ENCODE measurements at places on chromosomes 16 and 17.

GRCh38 chr16:20903899-20904506, 3.4 kb downstream of the LYRM1 start:
- no peak for DNase-seq

GRCh38 chr17:32104158-32104557, 38.1 kb upstream of the RHOT1 start:
- DNase-seq = no peak

DNA sequence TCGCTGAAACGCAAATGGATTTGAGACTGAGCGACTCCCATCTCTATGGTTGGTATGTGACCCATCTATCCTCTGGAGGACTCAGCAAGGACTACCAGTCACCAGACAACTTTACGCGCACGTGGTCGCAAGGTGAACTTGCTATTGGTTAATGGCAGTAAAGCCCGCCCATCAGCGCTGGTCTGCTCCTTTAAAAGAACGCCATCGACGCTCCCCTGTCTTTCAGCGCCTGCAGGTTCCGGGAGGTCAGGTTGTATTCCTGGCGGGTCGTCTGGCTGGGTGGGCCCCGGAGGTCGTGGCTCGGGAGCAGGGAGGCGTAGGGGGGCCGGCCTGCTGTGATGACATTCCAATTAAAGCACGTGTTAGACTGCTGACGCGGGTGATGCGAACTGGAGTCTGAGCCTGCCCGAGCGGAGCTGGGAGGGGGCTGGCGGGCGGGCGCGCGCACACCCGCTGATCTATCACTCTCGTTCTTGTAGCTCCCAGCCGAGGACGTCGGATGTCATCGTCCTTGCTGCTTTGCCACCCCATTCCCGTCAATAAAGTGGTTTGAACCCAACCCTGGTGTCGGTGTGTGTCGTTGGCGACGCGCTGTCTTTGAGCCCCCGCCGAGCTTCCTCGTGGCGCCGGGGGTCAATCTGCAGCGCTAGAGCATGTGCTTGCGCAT, 15.9 kb upstream of the ERN1 start:
- peak; percentile 96 for DNase-seq

- no peak for DNase-seq
These were observed 37.2 kb downstream of the SLC38A8 start for GRCh38 chr16:84005391-84005790.

GRCh38 chr17:48621410-48622392, 4.5 kb downstream of the HOXB9 start:
- no peak for DNase-seq

DNA sequence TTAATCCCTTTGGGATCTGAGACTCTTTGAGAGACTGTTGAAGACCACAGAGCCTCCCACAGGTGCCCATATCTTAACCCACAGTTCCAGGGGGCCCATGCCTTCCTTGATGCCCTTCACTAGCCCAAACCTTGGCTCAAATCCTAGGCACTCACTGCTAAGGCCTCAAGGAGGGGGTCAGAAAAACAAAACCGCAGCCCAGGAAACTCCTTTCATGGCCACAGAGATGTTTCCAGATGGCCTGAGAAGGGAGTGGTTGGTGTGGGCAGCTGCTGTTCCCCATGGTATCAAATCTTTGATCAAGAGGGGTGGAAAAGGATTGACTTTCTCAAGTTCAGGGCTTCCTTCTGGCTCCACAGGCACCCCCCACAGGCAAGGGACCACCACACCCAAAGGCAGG, 44.7 kb downstream of the CDH1 start:
- no peak for DNase-seq

- DNase-seq = no peak
These were observed 10.5 kb downstream of the CDK5RAP3 start for GRCh38 chr17:47981462-47981861.

- DNase-seq = no peak
These were observed 168.7 kb upstream of the CNTNAP4 start for GRCh38 chr16:76108460-76108859.

GRCh38 chr17:27856676-27857432, 36.3 kb downstream of the LYRM9 start:
- no peak for DNase-seq

DNA sequence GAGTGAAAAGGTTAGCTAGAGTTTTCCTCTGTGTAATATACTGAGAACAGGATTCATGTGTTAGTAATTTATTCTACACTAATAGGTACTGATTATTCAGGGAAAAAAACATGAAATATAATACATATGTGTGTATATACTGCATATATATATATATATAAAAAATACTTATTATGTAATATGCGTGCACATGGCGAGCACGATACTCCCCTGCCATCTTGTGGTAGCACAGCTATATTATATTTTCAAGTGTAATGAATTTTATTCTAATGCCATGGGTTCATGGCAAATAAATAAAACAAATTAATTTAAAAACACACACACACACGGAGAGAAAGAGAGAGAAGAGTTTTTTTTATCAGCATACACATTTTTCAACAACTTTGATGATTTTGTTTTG, 460.6 kb downstream of the KCNJ2 start:
- DNase-seq = no peak

DNA sequence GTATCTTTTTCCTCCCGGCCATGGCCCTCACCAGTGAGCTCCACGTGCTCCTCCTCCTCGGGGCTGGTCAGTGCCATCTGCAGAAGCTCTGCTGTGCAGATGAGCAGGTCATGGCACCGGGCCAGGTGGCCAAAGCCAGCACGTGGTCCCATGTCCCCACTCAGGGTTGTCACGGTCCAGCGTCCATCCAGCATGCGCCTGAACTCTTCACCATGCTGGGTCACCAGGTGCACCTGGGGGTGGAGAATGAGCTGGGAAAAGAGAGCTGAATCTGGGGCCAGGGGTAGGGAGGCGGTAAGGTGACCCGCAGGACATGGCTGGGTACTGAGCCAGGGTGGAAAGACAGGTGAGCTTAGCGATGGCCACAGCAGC, 1.3 kb downstream of the DHX58 start:
- DNase-seq = no peak

DNA sequence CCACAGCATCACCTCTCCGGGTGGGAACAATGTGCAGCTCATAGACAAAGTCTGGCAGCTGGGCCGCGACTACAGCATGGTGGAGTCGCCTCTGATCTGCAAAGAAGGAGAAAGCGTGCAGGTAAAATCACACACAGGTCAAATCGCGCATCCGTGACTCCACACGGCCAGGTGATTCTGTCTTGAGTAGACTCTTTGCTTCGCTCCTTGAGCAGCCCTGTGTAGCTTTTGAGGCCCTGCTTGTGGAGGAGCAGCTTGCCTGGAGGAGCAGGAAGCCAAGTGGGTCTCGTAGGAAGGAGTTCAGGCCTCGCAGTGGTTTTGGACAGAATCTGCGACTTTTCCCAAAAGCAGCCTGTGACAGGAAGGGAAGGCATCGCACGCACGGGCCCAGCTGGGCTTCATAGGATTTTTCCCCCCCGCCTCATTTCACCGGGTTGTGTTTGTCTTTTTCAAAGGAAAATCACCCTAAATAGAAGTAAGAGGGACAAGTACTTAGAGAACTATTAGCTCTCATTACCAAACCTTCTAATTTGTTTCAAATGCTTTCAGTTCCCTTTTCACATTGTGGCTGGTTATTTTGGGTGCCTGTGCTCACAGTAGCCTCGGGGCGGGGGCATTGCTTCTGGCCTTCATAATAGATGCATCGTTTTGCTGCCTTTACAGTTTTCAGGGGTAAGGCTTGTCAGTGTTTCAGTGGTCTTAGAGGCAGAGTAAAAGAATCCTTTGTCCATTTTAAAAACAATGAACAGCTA, 71.5 kb downstream of the SEC14L1 start:
- no peak for DNase-seq

- no peak for DNase-seq
These were observed 6.3 kb downstream of the TERF2IP start for GRCh38 chr16:75653922-75654321.

GRCh38 chr17:81456798-81457197, 55.8 kb downstream of the ACTG1 start:
- no peak for DNase-seq

- no peak for DNase-seq
These were observed 2.0 kb upstream of the RASL10B start for GRCh38 chr17:35729405-35729833.

DNA sequence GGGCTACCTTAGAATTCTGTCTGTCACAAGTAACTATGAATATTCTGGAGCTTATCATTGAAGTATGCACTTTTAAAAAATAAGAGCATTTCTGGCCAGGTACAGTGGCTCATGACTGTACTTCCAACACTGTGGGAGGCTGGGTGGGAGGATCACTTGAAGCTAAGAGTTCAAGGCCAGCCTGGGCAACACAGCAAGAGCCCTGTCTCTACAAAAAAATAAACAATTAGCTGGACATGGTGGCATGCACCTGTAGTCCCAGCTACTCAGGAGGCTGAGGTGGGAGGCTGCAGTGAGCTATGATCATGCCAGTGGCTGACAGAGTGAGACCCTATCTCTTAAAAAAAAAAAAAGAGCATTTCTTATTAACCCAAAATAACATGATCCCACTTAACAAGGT, 60.0 kb upstream of the BRD7 start:
- DNase-seq = no peak

GRCh38 chr16:84526794-84527531, 22.5 kb upstream of the MEAK7 start:
- DNase-seq = no peak

- no peak for DNase-seq
These were observed 293.6 kb upstream of the CDH11 start for GRCh38 chr16:65415460-65415859.

DNA sequence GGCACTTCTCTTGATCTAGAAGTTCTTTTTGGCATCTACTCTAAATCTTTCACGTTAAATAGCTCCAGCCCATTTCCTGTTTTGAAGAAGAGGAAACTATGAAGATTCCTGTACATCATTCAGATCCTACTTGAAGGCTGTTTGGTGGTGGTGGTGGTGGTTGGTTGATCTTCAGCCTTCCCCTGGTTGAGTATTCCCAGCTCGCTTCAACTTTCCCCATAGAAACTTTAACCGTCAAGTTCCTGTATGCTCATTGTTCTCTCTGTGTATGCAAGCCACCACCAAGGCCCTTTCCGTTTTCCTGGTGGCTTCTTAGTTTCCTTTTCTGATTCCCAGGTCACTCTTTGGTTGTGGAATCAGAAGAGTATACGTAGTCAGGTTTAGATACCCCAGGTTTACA, 3.3 kb downstream of the LRRC46 start:
- no peak for DNase-seq

DNA sequence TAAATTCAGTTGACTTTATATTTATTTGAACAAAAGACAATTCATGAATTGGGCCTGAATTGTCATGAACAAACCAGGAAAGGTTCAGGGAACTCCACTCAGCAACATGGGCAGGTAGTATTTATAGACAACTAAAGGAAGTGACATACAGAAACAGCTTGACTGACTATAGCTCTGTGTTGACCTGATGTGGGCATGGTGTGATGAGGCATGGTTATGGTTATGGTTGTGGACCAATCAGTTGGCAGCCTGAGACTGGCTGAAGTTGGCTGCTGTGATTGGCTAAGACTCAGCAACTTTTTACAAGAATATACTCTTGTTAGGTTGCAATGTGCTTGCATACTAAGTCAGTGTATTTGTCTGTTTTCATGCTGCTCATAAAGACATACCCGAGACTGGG, 108.4 kb downstream of the HS3ST3B1 start:
- DNase-seq = no peak

DNA sequence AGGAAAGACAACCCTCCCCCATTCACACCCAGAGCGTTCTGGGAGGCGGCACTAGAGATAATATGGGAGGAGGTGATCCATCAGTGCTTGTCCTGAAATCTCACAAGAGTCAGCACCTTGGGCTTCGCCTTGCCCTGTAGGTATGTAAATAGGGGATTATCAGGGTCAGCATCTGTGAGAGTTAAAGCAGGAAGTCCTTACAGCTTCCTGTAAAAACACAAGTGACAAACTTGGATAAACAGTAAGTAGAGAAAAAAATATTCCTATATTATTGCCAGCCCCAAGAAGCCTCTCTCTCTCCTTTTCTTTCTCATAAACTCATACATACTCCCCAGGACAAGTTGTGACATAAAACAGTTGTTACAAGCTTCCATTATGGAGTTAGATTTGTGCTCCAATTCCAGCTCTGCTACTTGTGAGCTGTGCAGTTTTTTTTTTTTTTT, 187.7 kb downstream of the MAF start:
- no peak for DNase-seq

DNA sequence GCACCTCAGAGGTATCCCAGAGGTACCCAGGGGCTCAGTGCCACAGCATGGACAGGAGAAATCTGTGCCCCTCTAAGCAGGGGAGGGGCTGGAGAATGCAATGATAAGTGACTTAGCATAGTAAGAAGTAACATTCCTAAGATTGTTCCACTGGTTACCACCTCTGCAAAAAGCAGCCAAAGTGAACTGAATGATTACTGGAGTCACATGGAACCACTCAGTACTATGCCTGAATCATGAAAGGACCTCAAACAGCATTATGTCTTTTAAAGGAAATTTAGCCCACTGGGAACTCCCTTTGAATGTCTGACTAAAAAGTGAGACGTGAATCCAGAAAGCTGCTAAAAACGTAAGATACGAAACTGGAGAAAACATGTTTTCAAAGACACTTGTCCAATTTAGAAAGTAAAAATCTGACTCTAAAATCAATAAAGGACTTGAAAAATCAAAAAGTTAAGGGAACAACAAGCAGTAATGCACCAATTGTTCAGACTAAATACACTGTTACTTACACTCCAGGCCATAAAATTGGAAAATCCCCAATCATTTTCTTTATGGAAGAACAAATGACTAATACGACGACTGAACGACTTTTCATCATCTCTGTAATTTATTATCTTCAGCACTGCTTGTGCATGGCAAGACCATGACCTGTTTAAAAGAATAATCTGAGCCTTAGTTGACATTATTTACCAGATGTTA, 38.6 kb downstream of the LITAFD start:
- DNase-seq = no peak

DNA sequence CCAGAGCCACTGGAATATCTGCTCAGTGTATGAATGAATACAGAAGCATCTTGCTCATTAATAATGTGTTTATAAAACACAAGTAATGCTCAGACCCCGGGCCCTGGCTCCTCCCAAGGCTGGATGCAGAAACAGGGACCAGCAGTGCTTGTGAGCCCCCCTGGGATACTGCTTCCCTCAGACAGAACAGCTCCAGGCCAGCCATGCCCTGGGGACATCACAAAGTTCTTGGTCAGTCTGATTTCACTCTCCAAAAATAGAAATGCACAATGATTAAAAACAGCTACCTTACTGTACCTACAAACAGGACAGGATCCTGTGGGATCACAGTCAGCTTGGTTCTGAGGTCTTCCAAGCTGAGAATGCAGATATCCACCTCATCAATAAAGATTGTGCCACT, 68.2 kb downstream of the ABCC12 start:
- DNase-seq = no peak

- no peak for DNase-seq
These were observed 56.9 kb downstream of the WWP2 start for GRCh38 chr16:69818891-69819545.

- DNase-seq = no peak
These were observed 1.2 kb downstream of the TMEM106A start for GRCh38 chr17:43212641-43213490.

GRCh38 chr17:81300586-81301155, 5.6 kb upstream of the SLC38A10 start:
- DNase-seq = no peak

DNA sequence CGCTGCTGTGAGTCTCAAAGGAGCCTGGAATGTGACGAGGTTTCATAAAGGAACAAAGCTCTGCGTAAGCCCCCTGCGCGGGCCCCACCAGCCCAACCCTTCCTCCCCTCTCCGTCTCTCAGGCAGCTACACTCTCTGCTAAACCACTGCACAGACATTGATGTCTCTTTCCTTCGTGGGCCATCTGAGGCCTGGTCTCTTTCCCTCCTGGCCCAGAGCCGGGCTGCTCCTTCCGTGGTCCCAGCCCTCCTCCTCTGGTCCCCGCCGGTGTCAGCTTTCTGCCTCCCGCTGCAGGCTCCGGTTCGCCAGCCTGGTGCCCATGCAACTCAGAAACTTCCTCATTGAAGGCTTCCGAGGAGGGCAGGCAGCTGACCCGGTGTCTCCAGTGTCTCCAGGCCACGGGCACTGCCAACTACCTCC, 7.4 kb downstream of the SCARF1 start:
- no peak for DNase-seq

All from effector CD4-positive, alpha-beta T cell (primary cell).